Bone marrow (tissue), 2 donors: ENCODE measurements at places on chromosomes 5 and 9.

- DNase-seq: no peak
Observed at GRCh38 chr5:13659391-13659790, 285.1 kb downstream of the DNAH5 start.

GRCh38 chr5:52799358-52799982 lies 11.8 kb downstream of the ITGA1 start:
- no peak for DNase-seq

- DNase-seq: peak; percentile 58
Observed at GRCh38 chr9:7150153-7150890, 392.5 kb downstream of the KDM4C start.

DNA sequence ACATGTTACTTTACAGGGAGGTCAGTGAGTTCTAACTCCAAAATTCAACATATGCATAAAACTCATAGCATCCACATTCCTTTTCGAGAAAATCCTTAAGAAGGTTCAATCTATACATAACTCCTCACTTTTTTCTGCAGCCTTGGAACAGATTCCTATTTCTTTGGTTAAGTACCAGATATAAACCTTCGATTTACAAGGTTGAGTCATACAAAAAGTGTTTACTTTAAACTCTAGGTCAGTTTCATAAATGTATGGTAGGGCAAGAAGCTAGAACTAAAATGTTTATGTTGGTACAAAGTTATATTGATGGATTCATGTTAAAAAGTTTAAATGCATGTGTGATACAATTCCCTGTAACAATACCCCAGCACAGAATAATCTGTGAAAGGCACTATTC lies 19.4 kb downstream of the CDKN2AIPNL start:
- no peak for DNase-seq

- DNase-seq: no peak
Observed at GRCh38 chr5:36664766-36665165, 58.4 kb downstream of the SLC1A3 start.

DNA sequence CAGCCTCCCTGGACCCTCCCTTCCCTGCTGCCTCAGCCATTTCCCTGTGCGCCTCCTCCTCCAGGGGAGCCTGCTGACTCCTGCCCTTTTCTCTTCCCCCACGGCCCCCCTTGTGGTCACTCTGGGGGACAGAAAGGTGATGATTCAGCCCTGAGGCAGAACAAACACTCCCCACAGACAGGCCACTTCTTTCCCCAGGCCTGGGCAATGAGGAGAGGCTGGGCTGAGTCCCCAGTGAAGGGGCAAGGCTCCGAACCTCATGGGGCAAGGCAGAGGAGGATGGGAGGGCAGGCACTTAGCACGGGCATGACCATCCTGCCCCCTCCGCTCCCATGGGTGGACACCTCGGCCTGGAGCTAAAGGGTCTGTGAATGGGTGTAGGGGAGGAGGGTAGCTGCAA lies 21.0 kb downstream of the CSF1R start:
- DNase-seq: no peak

- DNase-seq: no peak
Observed at GRCh38 chr9:28832168-28832770, 1259.0 kb upstream of the C9orf72 start.

DNA sequence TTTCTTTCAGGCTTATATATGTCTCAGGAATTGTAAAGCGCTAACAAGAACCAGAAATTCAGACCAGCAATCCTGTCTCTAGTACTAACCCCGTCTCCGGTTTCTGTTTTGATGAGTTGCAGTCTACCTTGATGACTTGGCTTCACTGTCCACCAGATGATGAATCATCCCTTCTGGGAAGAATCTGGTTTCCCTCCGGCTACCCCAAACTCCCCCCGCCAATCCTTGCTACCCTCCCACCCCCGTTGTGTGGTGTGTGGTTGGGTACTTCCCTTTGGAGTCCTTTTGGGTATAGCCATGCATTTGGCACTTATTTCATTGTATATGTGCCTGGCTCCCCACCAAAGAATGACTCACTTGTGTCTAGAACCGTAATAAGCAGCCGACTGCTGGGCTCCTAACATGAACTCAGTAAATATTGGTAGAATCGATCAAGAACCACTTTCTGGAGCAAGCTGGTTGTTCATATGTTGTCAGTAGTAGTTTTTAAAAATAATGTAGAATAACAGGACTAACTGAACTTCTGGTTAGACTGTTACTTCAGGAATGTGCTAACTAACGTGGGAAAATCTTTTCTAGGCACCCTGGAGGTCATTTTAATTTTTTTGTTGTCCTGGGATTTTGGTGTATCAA lies 8.3 kb upstream of the TGFBI start:
- DNase-seq: peak; percentile 63

DNA sequence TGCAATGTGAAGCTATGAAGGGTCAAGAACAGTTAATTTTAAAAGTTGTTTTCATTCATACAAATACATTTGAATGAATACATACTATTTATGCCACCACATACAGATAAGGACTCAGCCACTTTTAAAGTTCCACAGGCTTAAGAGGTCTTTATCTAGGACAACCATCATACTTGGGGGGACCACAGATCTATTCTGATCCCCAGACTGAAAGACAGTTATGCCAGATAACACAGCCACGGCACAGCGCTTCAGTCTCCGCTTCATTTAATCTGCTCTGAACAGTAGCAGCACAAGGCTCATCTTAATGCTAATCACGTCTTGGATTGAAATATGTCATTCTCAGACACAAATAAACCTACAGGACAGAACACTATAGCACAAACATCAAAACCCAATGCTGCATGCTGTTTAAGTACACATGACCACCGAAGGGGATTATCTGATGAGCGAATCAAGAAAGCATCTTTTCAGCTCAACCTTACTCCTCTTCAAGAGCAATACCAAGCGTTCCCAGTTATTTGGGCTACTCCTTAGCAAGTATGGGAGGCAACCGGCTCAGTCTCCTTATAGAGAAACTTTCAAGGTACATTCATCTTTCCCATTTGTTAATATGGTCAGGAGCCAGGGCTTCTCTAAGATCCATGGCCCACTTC lies 33.3 kb downstream of the PUM3 start:
- no peak for DNase-seq

DNA sequence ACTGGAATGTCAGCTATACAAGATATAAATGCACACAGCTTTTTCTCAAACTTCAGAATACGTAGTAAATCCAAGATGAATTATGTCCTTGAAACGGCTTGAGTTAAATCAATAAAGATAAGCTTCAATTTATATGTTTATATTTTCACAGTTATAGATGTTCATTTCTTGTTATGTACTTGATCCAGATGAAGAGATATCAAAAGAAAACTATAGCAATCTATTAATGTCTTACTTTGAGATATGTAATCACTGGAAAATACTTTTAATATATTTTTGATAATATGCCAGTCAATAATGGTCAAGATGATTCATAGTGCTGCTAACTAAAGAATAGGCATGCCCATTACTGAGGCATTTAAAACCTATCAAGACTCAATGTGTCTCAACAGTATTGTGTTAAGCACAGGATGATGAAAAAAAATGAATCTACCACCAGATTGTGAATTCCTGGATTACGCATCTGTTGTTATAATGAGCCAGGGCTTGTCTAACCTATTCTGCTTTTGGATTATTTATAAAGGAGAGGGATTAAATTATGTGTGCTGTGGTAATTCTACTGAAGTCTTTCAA lies 372.6 kb upstream of the PRR16 start:
- no peak for DNase-seq

DNA sequence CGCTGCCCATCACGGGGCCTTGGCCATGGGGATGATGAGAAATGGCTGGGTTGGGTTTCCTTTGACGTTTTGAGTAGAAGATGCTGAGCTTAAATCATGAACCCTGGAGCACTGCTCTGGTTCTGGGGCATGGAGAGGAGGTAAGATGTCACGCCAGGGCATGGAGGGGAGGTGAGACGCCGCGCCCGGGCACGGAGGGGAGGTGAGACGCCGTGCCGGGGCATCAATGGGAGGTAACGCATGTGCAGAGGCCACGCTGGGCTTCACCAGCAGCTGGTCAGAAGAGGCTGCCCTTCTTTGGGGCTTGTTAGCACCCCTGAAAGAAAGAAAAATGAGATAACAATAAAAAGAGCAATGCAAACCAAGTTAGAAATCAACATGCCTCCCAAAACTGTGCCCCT lies 322.5 kb upstream of the IRX4 start:
- no peak for DNase-seq

GRCh38 chr9:105507096-105507790 lies 50.7 kb upstream of the FKTN start:
- no peak for DNase-seq

- no peak for DNase-seq
Observed at GRCh38 chr5:125829349-125829748, 593.9 kb upstream of the GRAMD2B start.

GRCh38 chr5:38968665-38969064 lies 105.5 kb downstream of the RICTOR start:
- no peak for DNase-seq

- no peak for DNase-seq
Observed at GRCh38 chr5:132363431-132364112, 5.9 kb upstream of the SLC22A5 start.

GRCh38 chr5:180649297-180650039 lies at the start of gene FLT4:
FLT4 (minus strand) TSS chr5:180649600; CDS start chr5:180649545, 55 bp downstream.
- no peak for DNase-seq

DNA sequence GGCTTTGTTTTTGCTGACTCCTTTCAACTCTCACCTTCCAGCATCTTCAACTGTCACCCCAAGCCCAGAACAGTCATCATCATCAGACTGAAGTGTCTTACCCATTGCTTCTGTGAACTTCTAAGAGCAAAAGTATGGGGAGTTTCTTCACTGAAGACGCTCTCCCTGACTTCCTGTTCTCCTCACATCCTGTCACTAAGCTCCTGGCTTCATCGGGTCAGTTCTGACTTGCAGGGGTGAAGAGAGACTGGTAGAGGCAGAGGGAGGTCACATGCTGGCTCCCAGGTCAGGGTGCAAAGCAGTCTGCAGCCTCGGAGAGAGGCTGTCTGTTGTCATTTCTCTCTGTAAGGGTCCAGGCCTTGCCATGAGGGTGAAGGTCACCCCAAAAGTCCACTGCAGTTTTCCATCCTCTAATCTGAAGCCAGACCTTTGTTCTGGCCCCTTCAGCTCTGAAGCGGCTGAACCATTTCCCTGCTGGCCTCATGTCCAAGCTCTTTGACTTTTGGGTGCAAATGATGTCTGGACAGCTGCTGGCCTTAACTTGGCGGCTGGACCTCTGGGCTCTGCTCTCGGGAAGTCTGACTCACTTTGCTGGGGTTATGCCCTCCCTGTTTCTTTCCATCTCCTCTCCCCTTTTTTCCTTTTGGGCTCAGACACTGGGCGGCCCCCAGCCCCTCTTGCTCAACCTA lies 305.0 kb downstream of the RAB3C start:
- DNase-seq: no peak

DNA sequence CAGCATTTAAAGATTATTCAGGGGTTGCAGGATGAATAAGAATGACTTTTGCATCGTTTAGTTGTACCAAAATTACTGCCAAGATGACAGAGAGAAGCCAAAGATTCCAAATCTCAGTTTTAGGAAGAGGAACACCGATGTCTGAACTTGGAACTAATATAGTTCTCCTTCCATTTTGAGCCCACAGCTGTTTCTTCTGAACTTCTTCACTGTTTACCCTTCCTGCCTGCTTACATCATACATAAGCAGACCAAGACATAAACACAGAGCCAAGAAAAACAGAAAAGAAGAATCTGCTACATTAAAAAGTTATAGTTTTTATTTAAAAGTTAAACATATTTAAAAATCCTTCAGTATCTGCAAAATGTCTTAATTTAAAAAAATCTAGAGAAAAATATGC lies 146.9 kb upstream of the RAPGEF1 start:
- DNase-seq: no peak

DNA sequence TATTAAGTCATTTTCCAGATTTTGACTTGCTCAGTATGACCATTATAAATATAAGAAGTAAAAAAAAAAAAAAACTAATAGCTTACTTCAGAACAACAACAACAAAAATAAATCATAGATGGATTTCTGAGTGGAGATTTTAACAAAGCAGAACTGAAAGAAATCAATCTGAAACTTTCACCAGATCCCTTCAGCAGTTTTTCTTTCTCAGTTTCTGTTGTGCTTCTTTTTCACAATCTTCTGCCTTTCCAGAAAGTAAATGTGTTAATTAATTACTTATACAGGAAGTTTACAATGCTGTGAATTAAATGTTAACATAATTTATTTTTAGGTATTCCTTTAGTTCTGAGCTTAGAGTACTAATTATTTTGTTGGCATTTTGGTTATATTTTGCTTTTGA lies 73.5 kb downstream of the CHSY3 start:
- DNase-seq: no peak

DNA sequence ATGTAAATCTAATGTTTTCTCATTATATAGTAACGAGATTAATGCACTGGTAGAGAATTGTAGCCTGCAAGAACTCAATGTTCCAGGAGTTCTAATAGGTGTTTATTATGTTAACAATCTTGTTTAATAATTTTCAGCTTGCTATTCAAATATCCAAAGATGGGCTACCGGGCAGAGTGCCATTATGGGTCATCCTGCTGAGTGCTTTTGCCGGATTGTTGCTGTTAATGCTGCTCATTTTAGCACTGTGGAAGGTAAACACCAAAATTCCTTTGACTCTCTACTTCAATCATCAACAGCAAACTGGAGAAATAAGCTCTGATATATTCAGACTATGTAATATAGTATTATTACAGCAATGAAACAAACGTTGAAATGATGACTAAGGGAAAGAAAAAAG lies 41.9 kb upstream of the ITGA2 start:
- no peak for DNase-seq

DNA sequence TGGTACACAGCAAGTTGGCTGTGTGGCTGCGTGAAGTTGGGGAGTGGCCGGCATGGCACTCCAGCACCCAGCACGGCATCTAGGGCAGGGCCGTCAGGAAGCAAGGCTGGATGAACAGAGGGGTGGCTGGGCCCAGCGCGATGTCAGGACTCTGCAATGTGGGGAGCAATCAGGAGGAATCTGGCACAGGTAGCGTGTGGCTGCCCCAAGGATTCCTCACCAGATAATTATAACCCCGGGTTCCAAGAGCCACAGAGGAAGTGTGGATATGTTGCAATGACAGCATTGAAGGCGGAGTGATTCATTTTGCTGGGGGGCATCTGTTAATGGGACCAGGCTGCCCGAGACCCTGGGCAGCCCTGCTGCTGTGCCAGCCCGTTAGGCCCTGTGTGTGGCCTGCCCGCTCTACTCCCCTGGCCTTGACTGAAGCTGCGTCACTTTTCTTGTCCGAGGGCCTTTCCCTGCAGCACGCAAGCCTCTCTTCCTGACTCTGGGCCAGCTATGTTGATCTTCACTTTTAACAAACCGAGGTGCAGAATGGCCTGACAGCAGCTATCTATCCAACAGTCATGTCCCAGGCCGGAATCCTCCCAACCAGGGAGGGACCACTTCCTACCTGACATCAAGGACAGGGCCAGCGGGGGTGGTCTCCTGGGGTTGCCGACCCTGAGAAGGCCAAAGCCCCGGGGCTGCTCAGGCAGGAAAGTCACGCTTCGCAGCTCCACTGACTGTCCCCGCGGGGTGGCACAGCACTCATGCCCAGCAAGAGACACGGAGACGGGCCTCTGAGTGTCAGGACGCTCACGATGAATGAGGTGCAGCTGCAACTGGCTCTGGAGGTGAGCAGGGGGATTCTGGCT lies 118.0 kb upstream of the PHYKPL start:
- DNase-seq: no peak

DNA sequence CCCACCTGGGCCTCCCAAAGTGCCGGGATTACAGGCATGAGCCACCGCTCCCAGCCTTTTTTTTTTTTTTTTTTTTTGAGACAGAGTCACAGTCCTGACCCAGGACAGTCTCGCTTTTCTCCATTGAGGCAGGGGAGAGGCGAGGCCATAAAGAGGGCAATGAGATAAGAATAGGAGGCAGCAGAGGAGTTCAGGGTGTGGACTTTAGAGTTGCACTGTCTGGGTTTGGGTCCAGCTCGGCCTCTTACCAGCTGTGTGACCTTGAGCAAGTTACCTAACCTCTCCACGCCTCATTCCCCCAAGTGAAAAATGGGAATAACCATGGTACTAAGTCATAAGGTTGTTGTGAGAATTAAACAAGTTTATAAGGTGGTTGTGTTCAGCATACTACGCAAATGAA lies 24.6 kb upstream of the ANKH start:
- no peak for DNase-seq
